Chondrocyte (in vitro differentiated cells): ENCODE measurements at places on chromosomes 2 and 18. TPM values are rescaled to one million over a fixed set of nuclear protein-coding genes. Genes with fewer than 3 reads are reported as not detected.

- H3K27ac ChIP-seq, result no peak overlapping the region
- DNase-seq, result peak; percentile 59
- peaks cover 9% of the 10 kb centered on the region for H3K4me1 ChIP-seq
- no peaks in the 10 kb centered on the region for H3K36me3 ChIP-seq
- H3K4me3 ChIP-seq, result peak overlapping the region; percentile 21
- H3K27me3 ChIP-seq, result peaks cover 22% of the 10 kb centered on the region
Measured at GRCh38 chr2:95043300-95044093, 18.0 kb downstream of the MAL start.

IKZF2 gene
- 8.6 to 18.1 TPM (median 9.2 TPM) in 3 replicates for total RNA-seq

- no peaks in the 10 kb centered on the region for H3K36me3 ChIP-seq
- H3K27me3 ChIP-seq, result peaks cover 8% of the 10 kb centered on the region
Measured at GRCh38 chr2:65957886-65958285, 477.0 kb upstream of the MEIS1 start.

ALK gene
- 0.07 to 0.08 TPM in 2 of 3 replicates, not detected in the other for total RNA-seq

DNA sequence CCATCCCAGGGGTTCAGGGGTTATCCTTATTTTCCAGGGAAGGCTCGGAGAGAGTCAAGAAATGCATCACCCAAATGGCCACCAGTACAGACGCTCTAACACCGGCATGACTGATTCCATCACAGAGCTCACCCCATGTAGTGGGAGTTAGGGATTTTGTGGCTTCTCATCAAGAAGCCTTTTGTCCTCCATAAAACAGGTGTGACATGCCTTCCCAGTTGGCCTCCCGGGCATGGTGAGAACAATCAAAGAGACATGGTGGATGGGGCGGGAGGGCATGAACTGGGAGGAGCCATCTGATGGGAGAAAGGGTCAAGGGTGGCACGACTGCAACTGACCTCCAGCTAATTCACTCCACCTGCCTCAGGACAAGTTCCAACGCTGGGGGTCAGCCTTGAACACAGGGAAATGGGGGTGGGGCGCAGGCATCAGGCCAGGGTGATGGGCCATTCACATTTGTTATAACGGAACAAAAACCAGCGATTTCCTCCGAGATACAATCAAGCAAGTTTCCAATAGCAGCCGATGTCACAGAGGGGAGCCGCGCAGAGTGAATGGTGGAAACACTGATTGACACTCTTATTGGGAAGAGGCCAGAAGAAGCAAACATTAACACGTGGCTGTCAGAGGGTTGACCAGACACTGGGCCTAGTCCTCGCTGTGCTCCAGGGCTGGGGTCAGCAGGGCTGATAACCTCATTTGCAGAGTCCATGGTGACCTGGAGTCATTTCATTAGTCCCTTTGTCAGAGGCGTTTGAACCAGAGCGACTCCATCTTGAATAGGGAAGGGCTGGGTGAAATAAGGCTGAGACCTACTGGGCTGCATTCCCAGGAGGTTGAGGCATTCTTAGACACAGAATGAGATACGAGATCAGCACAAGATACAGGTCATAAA is 80.5 kb upstream of the HPCAL1 start:
- no peaks in the 10 kb centered on the region for H3K36me3 ChIP-seq
- peaks cover 12% of the 10 kb centered on the region for H3K4me1 ChIP-seq
- H3K27ac ChIP-seq, result no peak overlapping the region
- no peak overlapping the region for H3K4me3 ChIP-seq
